HCT116 (cell line): ENCODE measurements at places on chromosomes 4 and X. TPM values are rescaled to one million over a fixed set of nuclear protein-coding genes. Genes with fewer than 3 reads are reported as not detected.

Gene EPHA5
- total RNA-seq = not detected

Gene TACC3
- total RNA-seq = 106 TPM

Gene ZNF518B
- total RNA-seq = 38.7 TPM

Gene EDNRA
- total RNA-seq = 2.0 TPM

Gene CXCL10
- not detected for total RNA-seq

Gene REPS2
- 4.5 TPM for total RNA-seq

Gene ZDHHC15
- total RNA-seq = not detected

Gene NLGN3
- total RNA-seq = 1.4 TPM

Gene RTL5
- 2.5 TPM for total RNA-seq

Gene ZBTB33
- 12.3 TPM for total RNA-seq

Gene ASB9
- 2.9 TPM for total RNA-seq

DNA sequence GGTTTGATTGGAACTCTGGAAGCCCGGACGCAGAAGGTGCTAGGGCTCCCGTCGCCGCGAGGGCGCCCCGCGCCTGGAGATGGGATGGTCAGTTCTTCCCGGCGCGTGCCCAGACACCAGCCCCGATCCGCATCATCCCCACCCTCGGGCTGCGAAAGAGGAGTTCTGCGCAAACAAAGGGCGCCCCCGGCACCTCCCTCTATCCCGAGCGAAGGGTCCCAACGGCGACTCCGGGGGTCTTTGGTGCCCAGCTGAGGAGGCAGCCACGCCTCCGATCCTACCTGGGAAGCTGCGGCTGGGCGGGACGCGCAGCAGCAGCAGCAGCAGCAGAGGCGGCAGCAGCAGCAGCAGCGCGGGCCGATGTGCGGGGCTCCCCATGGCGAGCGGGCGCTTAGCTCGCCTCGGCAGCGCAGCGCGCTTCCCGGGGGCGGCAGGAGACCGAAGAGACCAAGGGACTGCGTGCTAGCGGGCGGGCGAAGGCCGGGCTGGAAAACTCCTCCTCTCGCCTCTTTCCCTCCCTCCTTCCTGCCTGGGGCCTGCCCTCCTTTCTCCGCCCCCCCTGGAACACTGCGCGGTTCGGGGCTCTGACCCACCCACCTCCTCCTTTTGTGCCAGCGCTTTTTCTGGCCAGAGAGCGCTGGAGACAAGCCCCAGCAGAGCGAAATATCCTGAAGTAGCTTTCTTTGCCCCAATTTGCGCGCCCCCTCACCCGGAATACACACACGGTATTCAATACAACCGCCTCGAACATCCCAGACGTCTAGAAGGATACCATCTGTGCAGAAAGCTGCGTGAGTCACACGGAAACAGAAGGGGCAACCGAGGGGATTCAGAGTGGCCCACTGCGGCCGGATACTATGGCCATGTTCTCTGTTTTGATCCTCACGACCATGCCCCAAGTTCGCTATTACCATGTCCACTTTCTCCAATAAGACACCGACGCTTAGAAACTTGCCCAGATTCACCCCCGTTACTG is at the start of gene SRPX:
SRPX (minus strand) TSS at position 457 of the 976 bp plus-strand sequence; CDS start at position 378, 79 bp downstream.
- H3K4me1 ChIP-seq = no peaks in the 10 kb centered on the region
- H3K27me3 ChIP-seq = no peaks in the 10 kb centered on the region
- no peaks in the 10 kb centered on the region for H3K36me3 ChIP-seq
- H3K27ac ChIP-seq = peak within 1 kb of the TSS; percentile 36
- peak within 1 kb of the TSS; percentile 48 for H3K4me3 ChIP-seq

GRCh38 chr4:184471881-184472613 is 2.3 kb downstream of the IRF2 start:
- H3K27ac ChIP-seq = peak overlapping the region; percentile 75
- DNase-seq = no peak
- H3K27me3 ChIP-seq = no peaks in the 10 kb centered on the region
- H3K36me3 ChIP-seq = no peaks in the 10 kb centered on the region
- H3K4me1 ChIP-seq = peaks cover 13% of the 10 kb centered on the region
- H3K4me3 ChIP-seq = peak overlapping the region; percentile 60

- no peak overlapping the region for H3K4me3 ChIP-seq
- no peak for DNase-seq
- no peak overlapping the region for H3K27ac ChIP-seq
- H3K27me3 ChIP-seq = no peaks in the 10 kb centered on the region
- H3K36me3 ChIP-seq = no peaks in the 10 kb centered on the region
Observed at GRCh38 chrX:8673201-8673600, 58.7 kb downstream of the ANOS1 start.

DNA sequence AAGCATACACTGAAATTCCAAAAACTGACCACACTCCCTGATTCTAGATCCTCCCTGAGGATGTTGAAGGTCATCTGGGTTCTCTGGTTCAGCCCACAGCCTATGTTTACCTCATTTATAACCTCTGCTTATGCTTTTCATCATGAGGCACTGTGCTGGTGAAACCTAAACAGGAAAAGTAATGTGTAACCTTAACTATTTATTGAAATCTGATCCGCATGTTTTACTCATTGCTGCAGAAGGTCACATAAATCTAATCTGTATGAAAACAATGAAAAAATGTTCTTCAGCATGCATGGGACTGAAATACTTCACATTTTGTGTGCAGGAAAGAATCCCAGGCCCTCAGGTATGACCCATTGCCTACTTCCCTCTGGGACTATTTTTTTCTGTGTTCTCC is 30.3 kb downstream of the UCHL1 start:
- H3K27me3 ChIP-seq = no peaks in the 10 kb centered on the region
- H3K36me3 ChIP-seq = no peaks in the 10 kb centered on the region
- peaks cover 4% of the 10 kb centered on the region; the same call in 1 of the 2 replicates for H3K4me1 ChIP-seq

DNA sequence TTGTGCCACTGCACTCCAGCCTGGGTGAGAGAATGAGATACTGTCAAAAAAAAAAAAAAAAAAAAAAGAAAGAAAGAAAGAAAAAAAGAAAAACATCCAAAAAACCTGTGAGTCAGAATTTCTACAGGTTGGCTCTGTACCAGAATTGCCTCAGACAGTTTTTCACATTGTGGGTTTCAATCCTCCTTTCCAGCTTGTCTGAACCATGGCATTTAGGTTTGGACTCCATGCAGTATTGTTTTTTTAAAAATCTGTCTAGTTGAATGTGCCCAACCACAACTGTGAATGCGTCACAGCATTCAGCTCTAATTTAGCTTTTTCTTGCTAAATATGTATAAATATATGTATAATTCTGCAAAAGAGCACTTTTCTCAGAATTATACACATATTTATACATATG is 31.4 kb upstream of the ARSH start:
- no peak overlapping the region for H3K4me3 ChIP-seq
- H3K36me3 ChIP-seq = no peaks in the 10 kb centered on the region
- no peaks in the 10 kb centered on the region for H3K27me3 ChIP-seq
- no peak for DNase-seq

- no peak overlapping the region for H3K27ac ChIP-seq
- H3K27me3 ChIP-seq = no peaks in the 10 kb centered on the region
- H3K36me3 ChIP-seq = no peaks in the 10 kb centered on the region
- no peak overlapping the region for H3K4me3 ChIP-seq
- no peaks in the 10 kb centered on the region for H3K4me1 ChIP-seq
Observed at GRCh38 chr4:188270273-188271069, 131.2 kb downstream of the TRIML1 start.

DNA sequence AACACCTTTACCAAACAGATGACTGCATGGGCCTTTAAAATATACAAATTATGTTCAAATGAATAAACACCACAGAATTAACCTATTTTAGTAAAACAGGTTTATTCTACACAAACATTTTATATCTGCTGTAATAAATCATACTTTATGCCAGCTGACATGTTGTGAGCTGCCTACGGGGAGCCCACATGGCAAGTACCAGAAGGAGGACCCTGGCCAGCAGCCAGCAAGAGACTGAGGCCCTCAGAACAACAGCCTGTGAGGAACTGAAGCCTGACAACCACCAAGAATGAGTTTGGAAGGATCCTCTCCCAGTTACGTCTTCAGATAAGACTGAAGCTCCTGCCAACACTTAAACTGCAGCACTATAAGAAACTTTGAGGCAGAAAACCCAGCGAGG is 377.0 kb downstream of the PDGFC start:
- no peak overlapping the region for H3K27ac ChIP-seq
- no peaks in the 10 kb centered on the region for H3K4me1 ChIP-seq
- no peak overlapping the region for H3K4me3 ChIP-seq

GRCh38 chrX:108167211-108167872 is 75.8 kb downstream of the ATG4A start:
- peak; percentile 23 for DNase-seq
- H3K27ac ChIP-seq = no peak overlapping the region
- no peaks in the 10 kb centered on the region for H3K36me3 ChIP-seq
- H3K27me3 ChIP-seq = no peaks in the 10 kb centered on the region

GRCh38 chr4:119048446-119048845 is 87.2 kb upstream of the MYOZ2 start:
- H3K27ac ChIP-seq = no peak overlapping the region
- no peaks in the 10 kb centered on the region for H3K4me1 ChIP-seq
- no peak overlapping the region for H3K4me3 ChIP-seq
- H3K27me3 ChIP-seq = no peaks in the 10 kb centered on the region
- no peaks in the 10 kb centered on the region for H3K36me3 ChIP-seq

DNA sequence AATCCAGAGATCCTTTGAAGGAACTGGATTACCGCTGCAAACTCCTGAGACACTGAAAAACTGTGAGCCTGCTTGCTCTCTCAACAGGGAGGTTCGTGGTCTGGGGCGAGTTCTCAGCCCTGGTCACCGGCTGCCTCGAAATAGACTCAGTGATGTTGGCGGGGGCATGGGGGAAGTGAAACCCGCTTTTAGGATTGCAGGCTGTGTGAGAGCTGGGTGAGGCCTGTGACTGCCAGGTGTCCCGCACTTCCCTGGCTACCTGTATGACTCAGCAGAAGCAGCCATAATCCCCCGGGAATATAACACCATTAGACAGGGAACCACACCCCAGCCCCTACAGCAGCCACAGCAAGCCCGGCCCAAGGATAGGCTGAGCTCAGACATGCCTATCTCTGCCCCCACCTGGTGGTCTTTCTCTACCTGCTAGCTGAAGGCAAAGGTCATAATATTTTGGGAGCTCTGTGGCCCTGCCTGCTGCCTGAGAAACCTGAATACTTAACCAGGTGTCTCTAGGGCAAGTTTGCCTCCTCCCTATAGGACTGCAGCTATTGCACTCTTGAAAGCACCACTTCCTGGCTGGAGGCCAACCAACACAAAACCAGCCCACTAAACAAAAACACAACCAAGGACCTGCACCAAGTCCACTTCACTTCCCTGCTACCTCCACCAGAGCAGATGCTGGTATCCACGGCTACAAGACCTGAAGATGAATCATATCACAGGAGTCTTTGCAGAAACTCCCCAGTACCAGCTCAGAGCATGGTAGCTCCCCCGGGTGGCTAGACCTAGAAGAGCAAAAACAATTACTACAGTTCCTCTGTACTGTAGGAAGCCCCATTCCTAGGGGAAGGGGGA is 202.0 kb downstream of the RRAGB start:
- no peak for DNase-seq
- H3K4me1 ChIP-seq = no peaks in the 10 kb centered on the region
- no peaks in the 10 kb centered on the region for H3K27me3 ChIP-seq
- H3K27ac ChIP-seq = peak overlapping the region; percentile 8; the same call in 1 of the 2 replicates

DNA sequence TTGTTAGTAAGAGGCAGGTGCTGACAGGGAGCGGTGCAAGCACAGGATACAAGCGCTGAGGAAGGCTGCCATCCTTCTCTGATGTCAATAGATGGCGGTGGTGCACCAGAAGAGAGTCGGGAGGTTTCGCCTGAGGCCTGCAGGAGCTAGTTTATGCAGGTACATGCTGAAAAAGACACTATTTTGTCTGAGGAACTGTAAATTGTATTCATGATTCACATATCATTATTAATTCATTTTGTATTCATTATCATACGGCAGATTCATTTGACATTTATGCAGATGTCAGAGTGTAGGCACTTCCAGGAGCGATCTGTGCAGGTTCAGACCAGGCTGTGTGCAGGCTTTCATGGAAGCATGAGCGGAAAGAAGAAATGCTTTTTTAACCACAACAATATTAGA is 824.0 kb downstream of the STIM2 start:
- H3K4me1 ChIP-seq = no peaks in the 10 kb centered on the region
- DNase-seq = peak; percentile 54
- H3K27me3 ChIP-seq = 0 out of 2 replicates have a peak, but pooled peaks cover 3% of the 10 kb centered on the region
- no peak overlapping the region for H3K4me3 ChIP-seq
- no peaks in the 10 kb centered on the region for H3K36me3 ChIP-seq

DNA sequence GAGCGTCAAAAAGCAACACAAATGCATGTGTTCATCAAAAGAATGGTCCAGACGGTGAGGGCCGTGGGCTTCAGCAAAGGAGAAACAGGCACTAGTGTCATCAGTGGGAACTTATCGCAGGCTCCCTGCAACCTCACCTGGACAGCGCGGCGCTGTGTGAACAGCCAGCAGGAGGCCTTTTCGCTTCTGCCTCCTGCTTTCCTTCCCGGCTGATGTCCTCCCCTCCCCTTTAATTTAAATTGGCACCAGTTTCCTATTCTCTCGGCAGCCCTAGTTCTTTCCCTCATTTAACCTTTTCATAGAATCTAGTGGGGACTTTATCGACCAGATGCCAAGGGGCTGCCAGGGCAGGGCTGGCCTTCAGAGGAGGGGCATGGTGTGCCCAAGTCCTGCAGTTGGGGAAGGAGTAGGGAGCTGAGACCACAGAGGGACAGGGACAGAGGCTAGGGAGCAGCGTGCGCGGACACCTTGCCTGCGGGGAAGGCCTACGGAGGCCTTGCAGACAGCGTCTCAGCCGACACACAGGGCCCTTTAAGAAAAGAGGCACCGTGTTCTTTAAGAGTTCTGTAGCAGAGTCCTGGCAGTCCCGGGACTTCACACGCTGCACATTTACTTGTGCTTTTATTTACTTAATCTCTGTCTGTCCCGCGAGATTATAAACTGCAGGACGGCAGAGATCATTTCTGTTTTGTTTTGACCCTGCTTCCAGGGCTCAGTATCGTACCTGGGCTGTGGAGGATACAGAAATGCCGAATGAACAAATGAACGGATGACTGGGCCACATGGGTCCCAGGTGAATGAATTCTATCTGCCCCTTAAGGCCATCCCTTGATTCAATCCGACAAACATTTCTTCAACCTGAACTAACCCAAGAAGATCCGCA is 8.4 kb upstream of the SORBS2 start:
- H3K4me3 ChIP-seq = no peak overlapping the region
- H3K27me3 ChIP-seq = no peaks in the 10 kb centered on the region
- H3K27ac ChIP-seq = no peak overlapping the region
- no peak for DNase-seq

DNA sequence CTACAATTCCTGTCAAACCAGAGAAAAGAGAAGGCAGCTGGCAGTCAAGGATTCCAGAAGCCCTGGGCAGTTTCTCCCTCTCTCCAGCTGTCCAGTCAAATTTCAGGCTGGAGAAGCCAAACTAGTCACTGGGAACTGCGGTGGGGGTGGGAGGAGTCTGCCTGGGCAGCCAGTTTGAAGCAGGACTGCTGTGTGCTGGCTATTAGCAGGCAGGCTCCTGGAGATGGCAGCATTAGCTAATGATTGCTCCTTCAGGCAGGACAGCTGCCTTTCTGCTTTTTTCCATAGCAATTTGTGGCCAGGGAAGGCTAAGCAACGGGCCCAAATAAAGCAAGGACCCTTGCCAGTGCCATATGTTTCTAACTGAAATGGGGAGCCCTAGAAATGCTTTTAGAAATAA is 44.7 kb upstream of the FGF13 start:
- H3K27me3 ChIP-seq = no peaks in the 10 kb centered on the region
- H3K27ac ChIP-seq = no peak overlapping the region
- no peaks in the 10 kb centered on the region for H3K36me3 ChIP-seq
- no peaks in the 10 kb centered on the region for H3K4me1 ChIP-seq
- H3K4me3 ChIP-seq = no peak overlapping the region

- no peaks in the 10 kb centered on the region for H3K4me1 ChIP-seq
- H3K27me3 ChIP-seq = no peaks in the 10 kb centered on the region
- no peaks in the 10 kb centered on the region; the same call in 1 of the 2 replicates for H3K36me3 ChIP-seq
- H3K27ac ChIP-seq = no peak overlapping the region
Observed at GRCh38 chr4:1271686-1272085, 18.0 kb upstream of the MAEA start.

- no peaks in the 10 kb centered on the region for H3K27me3 ChIP-seq
- H3K27ac ChIP-seq = no peak overlapping the region
- no peak overlapping the region for H3K4me3 ChIP-seq
- H3K4me1 ChIP-seq = no peaks in the 10 kb centered on the region
- H3K36me3 ChIP-seq = no peaks in the 10 kb centered on the region
Observed at GRCh38 chr4:126215759-126216158, 901.0 kb downstream of the FAT4 start.
